ENCODE measurements at places on chromosomes 13 and 19.

GRCh38 chr19:52935434-52935833 is 12.2 kb upstream of the ZNF888 start:
- DNase-seq = no peak

- DNase-seq = no peak
These were observed 33.9 kb downstream of the KL start for GRCh38 chr13:33050161-33050560.

GRCh38 chr13:52070929-52071523 is 46.5 kb downstream of the UTP14C start:
- DNase-seq = no peak

- no peak for DNase-seq
These were observed 2.5 kb upstream of the TMEM59L start for GRCh38 chr19:18610245-18610555.

GRCh38 chr19:14954071-14954655 is 12.9 kb downstream of the OR7C2 start:
- no peak for DNase-seq

DNA sequence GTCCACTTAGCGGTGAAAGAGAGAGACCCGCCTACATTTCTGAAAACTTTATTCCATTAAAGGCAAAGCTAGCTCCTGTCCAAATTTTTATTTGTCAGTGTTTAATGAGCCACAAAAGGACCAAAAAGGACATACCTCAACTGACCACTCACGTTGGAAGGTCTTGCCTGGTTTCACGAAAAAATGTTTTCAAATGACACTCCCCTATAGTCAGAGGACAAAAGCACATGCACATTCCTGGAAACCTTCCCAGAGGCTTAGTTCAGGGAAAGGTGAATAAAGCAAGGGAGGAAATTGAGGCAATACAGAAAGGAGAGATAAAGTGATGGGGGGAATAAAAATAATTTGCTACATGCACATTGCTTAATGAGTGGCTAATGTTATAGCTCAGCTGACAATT is 55.6 kb downstream of the DOCK9 start:
- no peak for DNase-seq

- DNase-seq = no peak
These were observed 932 bp upstream of the TRAPPC2B start for GRCh38 chr19:57362419-57362818.

GRCh38 chr19:11205939-11206570 is 8.7 kb upstream of the KANK2 start:
- DNase-seq = no peak

- no peak for DNase-seq
These were observed 858.0 kb upstream of the SLITRK5 start for GRCh38 chr13:86813198-86813597.

DNA sequence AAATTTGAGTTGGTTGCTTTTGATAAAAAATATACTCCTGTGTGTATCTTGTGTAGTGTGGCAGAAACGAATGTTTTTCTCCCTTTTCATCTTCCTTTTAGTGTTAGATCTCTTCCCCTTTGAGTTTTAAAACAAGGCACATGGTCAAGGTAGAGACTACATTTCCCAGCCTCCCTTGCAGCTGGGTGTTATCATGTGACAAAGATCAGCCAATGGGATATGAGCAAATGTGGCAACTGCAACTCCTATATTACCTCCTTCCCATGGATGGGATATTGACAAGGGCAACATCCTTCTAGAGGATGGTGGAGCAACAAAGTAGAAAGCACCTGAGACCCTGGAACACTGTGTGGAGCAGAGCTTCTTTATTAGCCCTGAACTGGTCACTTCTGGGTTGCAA is 42.4 kb downstream of the ADGRE3 start:
- DNase-seq = no peak

GRCh38 chr13:43880926-43881325 is 1.2 kb downstream of the LACC1 start:
- no peak for DNase-seq

DNA sequence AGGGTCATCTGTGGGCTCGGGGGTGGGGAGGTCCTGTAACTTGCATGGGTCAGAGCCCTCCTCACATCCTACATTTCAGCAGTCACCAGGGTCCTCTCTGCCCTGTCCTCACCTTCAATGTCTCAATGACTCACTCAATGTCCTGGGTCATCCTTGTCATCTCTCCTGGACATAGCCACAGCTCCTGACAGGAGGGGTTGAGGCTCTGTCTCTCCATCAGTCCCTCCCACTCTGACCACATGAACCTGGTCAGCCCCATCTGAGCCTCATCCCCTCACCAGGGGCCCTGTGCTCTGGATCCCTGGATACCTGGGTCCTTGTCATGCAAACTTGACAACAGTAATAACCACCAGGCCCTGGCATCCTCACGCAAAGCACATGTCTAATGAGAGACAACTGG is 13.4 kb downstream of the CEACAM21 start:
- DNase-seq = no peak

DNA sequence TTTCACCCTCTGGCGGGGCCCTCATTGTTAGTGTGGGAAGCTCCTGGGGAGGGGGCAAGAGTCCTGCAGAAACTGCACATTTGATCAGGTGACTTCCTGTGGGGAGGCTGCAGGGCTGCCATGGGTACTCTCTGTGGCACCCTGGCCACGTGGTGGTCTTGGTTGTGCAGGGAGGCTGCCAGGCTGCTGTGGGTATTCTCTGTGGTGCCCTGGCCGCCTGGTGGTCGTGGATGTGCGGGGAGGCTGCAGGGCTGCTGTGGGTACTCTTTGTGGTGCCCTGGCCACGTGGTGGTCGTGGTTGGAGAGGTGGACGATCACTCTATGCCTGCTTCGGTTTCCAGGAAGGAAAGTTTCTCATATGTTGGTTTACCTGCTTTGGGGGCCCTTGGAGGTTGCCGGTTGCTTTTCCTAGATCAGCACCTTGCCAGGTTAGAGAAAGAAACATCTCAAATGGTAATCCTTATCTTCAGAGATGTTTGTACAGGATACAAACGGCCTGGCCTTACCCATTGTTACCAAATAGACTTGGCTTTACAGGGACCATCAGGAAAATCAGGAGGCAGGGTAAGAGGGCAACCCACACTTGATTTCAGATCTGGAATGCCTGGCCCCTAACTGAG is 22.9 kb downstream of the TEX29 start:
- no peak for DNase-seq

GRCh38 chr13:111629016-111629415 is 308.6 kb downstream of the TEX29 start:
- no peak for DNase-seq

DNA sequence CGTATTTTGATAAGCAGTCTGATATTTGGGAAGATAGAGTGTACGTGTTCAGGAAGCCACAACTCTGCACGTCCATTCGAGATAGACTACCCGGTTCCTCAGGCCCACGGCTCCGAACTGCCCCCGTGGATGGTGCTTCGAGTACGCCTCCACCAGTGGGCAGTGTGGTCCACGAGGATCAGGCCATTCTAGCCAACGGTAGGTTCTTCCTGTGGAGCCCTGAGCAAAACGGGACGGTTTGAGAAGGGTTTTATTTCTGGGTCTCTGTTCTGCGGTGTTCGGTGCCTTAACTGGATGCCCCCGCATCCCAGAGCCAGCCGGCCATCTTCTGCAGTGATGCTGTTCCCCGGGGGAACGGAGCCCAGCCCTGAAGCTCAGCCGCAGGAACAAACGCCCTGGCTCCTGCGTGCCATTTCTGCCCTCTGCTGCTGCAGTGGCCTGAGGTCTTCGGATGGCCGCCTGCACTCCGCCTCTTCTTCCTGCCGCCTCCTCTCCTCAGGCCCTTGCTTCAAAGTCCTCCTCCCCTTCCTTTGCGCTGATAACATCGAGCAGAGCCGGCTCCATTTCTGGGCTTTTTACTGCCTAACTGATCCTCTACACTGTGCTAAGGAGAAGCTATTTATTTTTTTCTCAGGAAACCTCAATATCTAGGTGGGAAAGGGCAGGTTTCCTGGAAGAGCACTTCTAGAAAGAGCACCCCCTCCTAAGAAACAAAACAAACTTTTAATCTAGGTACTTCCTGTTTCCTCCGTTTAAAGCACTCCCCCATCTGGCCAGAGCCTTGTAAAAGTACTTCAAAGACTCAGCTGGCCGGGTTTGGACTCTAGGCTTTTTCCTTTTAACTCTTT is 36.2 kb upstream of the SLC46A3 start:
- DNase-seq = no peak

- no peak for DNase-seq
These were observed 716.7 kb downstream of the DIAPH3 start for GRCh38 chr13:59447031-59447430.

DNA sequence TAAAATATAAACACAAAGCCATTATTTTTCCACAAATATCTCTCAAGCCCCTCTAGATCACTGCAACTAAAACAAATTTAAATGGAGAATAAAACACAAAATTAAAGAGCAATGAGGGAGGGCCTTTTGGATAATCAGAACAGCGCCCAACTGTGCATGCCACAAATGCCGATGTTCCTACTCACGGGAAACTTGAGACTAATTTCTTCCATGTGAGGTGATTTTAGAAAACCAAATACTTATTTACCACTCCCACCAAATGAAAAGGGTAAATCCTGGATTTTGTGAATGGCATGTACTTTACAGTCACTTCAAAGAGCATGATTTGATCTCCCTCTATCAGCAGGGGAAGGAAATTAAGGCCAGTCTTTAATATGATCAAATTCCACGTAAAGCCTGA is 74.8 kb downstream of the SLC7A1 start:
- DNase-seq = no peak

GRCh38 chr19:7294558-7295212 is 471 bp upstream of the INSR start:
- no peak for DNase-seq

Measured in stimulated activated CD8-positive, alpha-beta memory T cell treated with anti-CD3 and anti-CD28 coated beads, Interleukin-4, amount 100 ng/mL, for 24 hours (primary cell).